ENCODE measurements at places on chromosomes 5 and 9.

DNA sequence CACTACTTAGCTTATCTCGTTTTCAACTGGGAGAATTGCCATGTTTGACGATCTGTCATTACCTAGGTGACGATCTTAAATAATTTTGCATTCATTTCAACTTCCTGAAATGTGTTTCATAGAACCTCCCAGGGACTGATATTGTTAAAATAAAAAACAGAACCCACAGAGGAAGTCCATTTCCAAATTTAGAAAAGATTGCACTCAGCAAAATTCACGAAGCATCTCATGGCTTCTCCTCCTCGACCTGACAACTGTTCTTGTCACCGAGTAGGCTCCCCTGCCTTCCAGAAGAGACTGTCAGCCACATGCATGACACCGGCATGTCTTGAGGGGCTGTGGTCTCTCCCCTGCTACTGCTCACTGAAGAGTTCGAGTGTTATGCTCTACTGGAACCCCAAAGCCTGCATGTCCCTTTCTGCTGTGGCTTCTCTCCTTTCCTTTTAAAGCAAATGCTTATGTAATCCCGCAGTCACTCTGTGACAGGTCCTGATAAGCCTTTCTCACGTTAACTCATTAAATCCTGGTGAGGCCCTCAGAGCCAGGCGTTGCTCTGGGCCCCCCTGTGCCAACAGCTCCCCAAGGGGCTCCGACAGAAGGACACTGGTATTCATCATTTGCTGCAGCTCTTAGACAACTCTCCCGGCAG lies 26.8 kb upstream of the ANKRD33B start:
- DNase-seq: no peak

- peak; percentile 70 for DNase-seq
Measured at GRCh38 chr5:158265931-158266700, 407.2 kb upstream of the CLINT1 start.

DNA sequence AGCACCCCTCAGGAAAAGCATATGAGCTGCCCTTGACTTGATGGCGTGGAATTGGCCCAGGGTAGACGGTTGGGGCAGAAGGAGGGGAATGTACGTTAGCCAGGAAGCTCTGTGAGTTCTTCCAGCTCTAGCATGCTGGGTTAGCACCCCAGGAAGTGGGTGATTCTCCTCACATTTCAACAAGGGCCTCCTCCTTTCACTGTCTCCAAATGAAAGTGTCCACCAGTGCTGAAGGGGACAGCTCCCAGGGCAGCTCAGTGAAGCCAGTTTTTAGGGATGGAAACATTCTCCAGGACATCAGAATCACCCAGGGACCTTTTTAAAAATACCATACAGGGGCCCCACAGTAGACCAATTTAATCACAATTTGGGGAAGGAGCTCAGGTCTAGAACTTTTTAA lies 17.2 kb upstream of the AFAP1L1 start:
- DNase-seq: peak; percentile 23

DNA sequence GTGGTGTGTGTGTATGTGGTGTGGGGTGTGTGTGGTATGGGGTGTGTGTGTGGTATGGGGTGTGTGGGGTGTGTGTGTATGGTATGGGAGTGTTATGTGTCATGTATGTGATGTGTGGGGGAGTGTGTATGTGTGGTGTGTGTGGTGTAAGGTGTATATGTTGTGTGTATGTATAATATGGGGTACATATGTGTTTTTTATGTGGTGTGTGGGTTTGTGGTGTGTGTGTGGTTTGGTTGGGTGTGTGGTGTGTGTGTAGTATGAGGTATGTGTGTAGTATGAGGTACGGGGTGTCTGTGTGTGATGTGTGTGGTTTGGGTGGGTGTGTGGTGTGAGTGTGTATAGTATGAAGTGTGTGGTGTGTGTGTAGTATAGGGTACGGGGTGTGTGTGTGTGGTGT lies 11.4 kb downstream of the ECSCR start:
- DNase-seq: no peak

- no peak for DNase-seq
Measured at GRCh38 chr9:136036848-136037247, 58.2 kb downstream of the NACC2 start.

GRCh38 chr9:12274577-12274976 lies 418.6 kb upstream of the TYRP1 start:
- DNase-seq: no peak

Measured in SJCRH30 (cell line).